Mesenchymal stem cell (in vitro differentiated cells and primary cell): ENCODE measurements at places on chromosomes 12 and 14.

GRCh38 chr12:50222275-50222783, 55.2 kb upstream of the CERS5 start:
- DNase-seq, result peak; percentile 96

DNA sequence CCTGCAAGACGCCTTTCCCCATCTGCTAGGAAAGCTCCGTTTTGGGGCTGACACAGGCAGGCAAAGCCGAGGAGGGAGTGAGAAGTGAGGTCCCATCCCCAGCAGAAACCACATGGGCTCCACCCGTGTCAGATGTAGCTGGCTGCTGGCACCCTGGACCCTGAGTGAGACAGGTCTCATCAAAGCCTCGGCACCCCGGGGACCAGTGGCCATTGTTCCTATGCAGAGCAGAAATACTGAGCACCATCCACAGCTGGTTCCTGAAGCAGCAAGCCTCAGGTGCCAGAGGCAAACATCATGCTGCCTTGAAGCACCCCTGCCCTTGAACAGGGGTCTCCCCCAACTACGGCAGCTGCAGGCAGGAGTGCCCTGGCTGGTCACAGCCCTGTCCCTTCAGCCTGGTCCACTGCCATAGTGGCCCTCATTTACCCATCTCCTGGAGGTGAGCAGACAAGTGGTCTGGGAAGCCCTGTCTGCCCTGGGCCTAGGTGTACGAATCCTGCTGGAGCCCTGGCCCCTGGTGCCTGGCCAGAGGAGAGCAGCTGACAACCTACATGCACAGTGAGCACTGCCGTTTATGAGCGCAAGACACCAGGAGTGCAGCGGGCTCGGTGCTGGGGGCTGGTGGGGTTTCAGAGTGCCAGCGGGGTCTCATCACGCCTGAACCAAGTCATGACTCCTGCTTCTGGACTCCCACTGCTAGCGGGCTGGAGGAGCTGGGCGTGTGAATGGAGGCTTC, 289.8 kb upstream of the RTL1 start:
- DNase-seq, result no peak

DNA sequence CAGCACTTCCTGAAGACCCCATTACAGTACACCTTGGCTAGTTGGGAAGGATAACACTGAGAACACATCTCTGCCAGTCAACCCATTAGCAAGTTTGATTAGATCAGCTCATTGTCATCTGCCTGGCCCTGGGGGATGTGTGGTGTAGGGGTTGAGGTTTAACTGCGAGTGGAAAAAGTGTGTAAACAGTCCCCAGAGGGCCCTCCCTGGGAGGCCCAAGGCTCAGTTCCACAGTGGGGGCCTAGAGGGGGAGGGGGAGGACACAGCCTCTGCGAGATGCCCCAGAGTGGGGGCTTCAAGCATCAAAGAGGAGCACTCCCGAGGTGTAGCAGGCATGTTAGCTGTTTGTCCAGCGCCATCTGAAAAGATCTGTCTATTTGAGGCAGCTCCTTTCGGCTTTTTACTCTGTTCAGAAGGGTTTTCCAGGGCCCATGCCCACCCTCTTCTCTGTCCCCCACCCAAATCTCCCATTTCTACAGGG, 344 bp downstream of the LPAR5 start:
- peak; percentile 43 for DNase-seq

DNA sequence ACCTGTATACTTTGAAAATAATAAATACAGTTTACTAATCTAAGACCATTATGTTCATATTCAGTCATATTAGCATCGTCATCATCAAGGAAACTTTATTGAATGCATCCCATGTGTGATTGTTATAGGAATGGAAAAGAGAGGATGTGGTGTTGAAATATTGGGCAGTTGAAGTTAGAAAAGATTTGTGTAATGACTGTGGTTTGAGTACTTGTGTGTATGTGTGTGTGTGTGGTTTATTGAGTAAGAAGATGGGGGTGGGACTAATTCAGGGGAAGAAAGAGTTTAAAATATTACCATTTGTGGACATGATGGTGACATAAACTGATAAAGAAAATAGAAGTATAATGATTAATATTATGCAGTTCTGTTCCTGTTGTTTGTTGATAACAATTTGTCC, 238.7 kb upstream of the SEL1L start:
- no peak for DNase-seq

DNA sequence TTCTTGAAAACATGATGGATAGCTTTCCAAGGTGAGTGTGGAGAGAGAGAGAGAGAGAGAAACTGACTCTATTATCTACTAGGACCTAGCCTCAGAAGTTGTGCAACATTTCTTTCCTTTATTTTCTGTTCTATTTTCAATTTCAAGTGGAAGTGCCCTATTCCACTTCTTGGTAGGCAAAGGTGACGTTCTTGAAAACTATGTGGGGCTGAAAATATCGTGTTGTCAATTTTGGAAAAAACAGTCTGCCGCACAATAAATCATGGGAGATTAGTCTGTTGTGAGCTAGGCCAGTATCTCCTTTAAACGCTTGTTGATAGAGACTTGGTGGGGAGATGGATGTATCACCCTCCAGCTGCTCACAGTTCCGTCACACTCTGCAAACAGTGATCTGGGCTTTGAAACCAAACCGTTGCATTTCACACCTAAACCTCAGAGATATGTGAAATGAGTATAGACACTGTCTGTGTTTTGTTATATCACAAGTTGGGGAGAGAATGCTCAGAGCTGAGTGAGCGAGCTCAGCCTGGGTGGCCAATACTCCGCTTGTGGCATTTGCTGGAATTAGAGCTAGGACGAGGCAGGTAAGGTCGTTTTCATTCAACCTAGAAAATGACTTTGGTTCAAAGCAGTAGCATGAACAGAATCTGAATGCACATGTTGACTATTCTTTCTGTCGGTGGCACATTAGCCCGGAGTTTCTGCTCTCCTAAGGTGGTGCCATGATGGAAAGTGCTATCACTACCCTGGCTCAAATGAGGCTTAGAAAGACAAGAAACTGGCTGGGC, 75.1 kb upstream of the ST8SIA1 start:
- no peak for DNase-seq

- no peak for DNase-seq
Observed at GRCh38 chr12:25264862-25265261, 14.1 kb upstream of the KRAS start.

DNA sequence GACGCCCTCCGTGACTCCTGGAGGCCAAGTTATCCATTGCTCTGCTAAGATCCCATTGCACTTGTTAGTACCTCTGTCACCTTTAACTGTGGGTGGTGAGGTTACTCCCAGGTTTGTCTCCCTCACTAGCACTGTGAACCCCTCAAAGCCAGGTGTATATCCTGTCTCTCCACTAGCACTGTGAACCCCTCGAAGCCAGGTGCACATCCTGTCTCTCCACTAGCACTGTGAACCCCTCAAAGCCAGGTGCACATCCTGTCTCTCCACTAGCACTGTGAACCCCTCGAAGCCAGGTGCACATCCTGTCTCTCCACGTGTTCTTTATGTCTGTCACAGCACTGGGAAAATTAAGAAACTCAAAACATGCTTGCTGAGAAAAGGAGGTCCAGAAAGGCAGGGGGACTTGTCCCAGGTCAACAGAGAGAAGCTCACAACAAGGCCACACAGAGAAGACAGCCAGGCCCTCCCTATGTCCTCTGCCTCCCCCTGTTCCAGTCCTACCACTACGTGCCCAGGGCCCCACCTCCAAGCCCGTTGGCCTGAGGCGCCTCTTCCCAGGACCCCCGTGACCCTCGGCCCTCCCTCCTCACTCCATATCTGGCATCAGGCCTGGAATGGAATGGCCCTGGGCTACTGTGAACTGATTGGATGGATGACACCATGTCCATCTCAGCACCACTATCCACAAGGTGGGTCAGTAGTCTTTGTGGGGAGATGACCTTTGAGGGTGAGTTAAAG, 26.4 kb upstream of the FKBP4 start:
- no peak for DNase-seq

DNA sequence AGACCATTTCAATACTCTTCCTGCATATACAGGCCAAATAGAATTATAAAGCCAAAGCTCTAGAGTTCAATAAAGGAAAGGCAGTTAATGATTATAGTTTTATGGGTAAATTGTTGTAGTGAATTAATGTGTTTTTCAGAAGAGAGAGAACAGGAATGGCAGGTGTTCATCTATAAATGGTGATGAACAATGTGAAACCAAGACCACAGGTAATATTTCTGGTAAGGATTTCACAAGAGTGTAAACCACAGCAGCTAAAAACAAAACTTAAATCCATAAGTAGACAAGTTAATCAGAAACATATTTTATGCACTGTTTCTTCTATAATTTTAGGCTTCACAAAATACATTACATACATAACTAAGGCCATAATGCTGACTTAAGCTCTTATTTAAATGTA, 204.4 kb downstream of the SYT1 start:
- no peak for DNase-seq
